ENCODE measurements at places on chromosomes 7 and 10. TPM values are rescaled to one million over a fixed set of nuclear protein-coding genes. Genes with fewer than 3 reads are reported as not detected.

The SH2D4B gene
- not detected for total RNA-seq

The SLC26A5 gene
- not detected for total RNA-seq

The GALNT17 gene
- total RNA-seq, result not detected

The HYAL4 gene
- total RNA-seq, result not detected

The RPEL1 gene
- total RNA-seq, result not detected

The RNLS gene
- total RNA-seq, result 1.5 TPM

The CCL26 gene
- total RNA-seq, result 0.58 TPM

The CD36 gene
- total RNA-seq, result 3.5 TPM

The ZNF425 gene
- 1.6 TPM for total RNA-seq

The FBXL13 gene
- 0.39 TPM for total RNA-seq

The VSTM4 gene
- 0.35 TPM for total RNA-seq

The SPDYE11 gene
- not detected for total RNA-seq

The DYNC1I1 gene
- 2.2 TPM for total RNA-seq

The ANXA8 gene
- not detected for total RNA-seq

The SFTPA1 gene
- total RNA-seq, result not detected

The ASB15 gene
- not detected for total RNA-seq

The PNLIP gene
- not detected for total RNA-seq

The CYP2C19 gene
- not detected for total RNA-seq

The AGBL3 gene
- total RNA-seq, result 2.5 TPM

The HKDC1 gene
- 0.58 TPM for total RNA-seq
